BE2C (cell line): ENCODE measurements at places on chromosomes 13 and 19.

DNA sequence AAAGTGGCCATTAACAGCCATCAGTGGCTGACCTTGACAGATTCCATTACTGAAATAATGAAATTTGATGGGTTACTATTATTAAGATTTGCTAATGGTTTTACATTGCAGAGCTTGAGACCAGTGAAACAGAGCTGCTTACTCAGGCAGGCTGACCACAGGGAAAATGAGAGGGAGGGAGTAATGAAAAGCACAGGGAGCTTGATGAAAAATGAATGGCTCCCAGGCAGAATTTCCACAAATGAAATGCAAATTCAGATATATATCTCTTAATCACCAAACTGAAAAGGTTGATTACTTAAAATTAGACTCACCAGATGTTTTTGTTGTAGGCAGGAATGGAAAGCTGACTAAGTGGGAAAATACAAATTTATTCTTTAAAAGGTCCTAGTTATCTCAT, 36.1 kb downstream of the HTR2A start:
- peak; percentile 16 for DNase-seq

- DNase-seq: no peak
These were observed 306 bp downstream of the SUGT1 start for GRCh38 chr13:52652980-52653303.

GRCh38 chr13:94053986-94054593, 425.4 kb downstream of the DCT start:
- peak; percentile 45 for DNase-seq

DNA sequence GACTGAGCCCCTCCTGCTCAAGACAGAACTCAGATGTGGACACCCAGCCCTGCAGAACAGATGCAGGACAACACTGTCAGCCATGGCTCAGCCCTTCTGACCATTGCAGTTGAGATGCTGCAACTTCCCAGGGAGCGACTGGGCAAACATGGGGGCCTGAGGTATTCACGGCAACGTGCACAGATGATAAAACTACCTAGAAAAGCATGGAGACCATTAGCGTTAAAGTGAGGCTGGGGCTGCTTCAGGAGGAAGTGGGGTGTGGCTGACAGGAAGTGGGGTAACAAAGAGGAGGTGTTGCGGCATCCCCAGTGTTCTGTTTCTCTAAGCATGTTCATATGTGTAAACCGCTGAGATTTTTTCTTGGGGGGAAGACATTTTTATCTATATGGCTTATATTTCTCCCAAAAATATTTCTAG, 1.3 kb upstream of the SIGLEC9 start:
- DNase-seq: no peak

- DNase-seq: no peak
These were observed 10.9 kb upstream of the MEIS3 start for GRCh38 chr19:47430041-47430802.

GRCh38 chr13:19632915-19633478, 462 bp upstream of the MPHOSPH8 start:
- DNase-seq: no peak

- DNase-seq: no peak
These were observed 110.9 kb downstream of the SACS start for GRCh38 chr13:23322353-23323336.

DNA sequence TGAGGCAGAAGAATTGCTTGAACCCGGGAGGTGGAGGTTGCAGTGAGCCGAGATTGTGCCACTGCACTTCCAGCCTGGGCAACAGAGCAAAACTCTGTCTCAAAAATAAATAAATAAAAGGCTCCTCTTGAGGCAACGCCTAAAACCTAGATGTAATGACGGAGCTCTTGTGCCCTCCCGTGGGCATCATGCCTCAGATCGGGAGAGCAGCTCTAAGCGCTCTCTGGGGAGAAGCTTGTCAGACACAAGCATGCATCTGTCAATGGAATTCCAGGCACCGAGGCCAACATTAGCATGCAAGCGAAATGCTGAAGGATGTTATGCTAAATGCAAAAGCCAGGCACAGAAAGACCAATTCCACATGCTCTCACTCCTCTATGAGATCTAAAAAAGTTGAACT, 45.6 kb upstream of the MRI1 start:
- peak; percentile 48 for DNase-seq

DNA sequence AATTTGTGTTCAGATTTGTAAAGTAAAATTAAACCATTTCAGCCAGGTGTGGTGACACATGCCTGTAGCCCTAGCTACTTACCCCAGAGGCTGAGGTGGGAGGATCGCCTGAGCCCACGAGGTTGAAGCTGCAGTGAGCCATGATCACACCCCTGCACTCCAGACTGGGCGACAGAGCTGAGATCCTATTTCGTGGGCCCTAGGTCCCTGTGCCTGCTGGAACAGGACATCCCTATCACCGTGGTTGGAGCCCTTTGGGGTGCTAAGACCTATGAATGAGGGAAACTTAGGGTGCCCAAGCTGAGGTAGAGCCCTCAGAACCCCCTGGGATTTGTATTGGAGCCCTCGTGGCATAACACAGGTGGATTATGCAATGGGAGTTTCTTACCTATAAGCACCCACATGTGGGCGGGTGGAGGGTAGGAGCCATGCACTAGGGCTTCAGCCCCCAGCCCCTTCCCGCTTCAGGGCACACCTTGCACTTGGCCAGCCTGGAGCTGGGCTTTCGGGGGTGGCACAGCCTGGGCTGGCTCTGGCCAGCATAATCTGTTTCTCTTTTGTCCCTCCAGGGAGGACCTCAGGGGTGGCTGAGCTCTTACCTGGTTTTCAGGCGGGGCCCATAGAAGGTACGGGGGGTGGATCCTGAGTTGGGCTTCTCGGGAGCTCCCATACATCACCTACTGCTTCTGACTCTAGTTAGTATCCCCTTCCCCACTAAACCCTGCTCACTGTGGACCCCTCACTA, 7.2 kb upstream of the USF2 start:
- DNase-seq: no peak

DNA sequence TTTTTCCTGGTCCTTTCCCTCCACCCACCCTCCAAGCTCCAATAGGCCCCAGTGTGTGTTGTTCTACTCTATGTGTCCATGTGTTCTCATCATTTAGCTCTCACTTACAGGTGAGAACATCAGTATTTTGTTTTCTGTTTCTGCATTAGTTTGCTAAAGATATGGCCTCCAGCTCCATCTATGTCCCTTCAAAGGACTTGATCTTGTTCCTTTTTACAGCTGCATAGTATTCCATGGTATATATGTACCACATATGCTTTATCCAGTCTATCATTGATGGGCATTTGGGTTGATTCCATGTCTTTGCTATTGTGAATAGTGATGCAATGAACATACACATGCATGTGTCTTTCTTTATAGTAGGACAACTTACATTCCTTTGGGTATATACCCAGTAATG, 47.1 kb upstream of the ZNF30 start:
- no peak for DNase-seq

GRCh38 chr19:55146078-55146704, 2.8 kb downstream of the TNNT1 start:
- no peak for DNase-seq

DNA sequence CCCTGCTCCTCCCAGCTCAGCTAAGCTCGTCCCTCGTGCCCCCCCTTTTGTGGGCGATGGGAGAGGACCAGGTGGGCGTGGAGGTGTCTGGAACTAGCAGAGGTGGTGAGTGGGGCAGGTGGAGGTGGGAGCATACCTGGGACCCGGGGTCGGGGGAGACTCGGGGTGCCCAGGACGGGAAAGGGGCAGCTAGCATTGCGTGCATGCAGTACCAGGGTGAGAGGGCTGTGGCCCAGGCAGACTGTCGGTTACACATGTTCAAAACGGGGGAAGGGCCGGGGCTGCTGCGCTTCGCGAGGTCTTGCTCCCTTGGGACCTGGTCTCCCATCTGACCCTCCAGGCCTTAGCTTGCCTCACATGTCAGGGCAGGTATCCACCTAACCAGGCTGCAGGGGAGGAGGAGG, 9.1 kb downstream of the TLE5 start:
- DNase-seq: no peak

- DNase-seq: peak; percentile 76
These were observed 727 bp downstream of the CERS1 start for GRCh38 chr19:18895038-18895823.

DNA sequence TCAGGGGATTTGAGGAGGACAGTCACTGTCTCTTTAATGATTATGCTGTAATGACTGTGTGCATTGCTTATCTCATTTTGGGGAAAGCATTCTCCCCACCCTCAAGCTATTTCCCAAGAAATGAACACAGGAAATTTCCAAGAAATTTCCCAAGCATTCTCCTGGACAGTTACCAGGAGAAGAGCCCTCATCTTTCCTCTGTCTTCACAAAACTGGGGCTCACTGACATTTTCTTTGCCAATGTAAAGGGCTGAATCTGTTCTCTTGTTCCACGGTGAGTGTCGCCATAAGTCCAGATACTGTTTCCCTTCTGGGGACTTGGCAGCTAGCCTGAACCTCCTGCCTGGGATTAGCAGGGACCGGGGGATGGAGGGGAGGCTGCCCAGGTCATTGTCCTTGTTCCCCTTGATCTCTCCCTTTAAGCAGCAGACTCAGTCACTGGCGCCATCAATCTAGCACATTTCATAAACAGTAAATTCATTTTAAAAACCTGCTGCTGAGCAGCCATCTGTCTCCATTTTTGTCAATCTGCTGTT, 172.8 kb downstream of the DNAJC15 start:
- peak; percentile 74 for DNase-seq

DNA sequence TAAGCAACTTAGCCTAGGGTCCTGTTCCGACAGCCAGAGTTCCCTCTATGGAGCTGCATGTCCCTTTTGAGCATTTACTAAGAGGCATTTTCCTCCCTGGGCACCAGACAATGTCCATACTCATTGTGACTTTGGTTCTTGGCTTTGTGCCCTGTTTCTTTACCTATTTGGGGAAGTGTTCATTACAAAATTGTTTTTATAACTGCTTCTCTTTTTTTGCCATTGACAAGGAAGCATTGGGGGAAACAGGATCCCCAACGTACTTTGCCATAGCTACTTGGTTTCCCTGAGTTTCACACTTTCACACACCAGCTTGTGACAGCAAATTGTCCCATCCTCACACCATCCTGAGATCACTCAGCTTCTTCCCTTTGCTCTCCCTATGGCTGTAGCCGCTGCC, 81.1 kb upstream of the SIAH3 start:
- no peak for DNase-seq

DNA sequence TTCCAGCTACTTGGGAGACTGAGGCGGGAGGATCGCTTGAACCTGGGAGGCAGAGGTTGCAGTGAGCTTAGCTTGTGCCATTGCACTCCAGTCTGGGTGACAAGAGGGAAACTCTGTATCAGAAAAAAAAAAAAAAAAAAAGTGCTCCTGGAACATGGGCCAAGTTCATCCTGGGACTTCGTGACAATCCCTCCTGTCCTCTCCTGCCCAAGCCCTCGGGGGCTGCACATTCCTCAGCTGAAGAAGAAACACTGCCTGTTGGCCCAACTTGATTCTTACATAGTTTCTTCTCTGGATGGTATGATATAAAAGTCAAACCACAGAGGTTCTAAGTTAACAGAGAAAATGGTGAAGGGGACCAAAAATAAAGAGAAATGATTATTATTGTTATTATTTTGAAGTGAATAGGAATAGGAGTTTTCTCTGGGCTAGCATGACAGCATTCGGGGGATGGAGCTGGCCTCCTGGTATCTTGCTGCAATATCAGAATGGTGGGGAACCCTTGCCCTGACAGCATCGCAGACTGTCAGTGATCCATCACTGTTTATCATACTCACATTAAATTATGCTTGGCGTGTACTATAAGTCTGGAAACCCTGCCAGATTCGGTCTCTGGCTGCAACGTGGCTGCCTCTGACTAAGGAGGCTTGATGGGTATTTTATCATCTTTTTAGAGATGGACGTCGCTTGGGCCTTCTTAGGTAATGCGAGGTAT, 113.7 kb upstream of the OXGR1 start:
- peak; percentile 74 for DNase-seq

- no peak for DNase-seq
These were observed 6.1 kb upstream of the CYSLTR2 start for GRCh38 chr13:48647625-48648024.

- DNase-seq: no peak
These were observed 74.3 kb downstream of the CRYL1 start for GRCh38 chr13:20451397-20451796.

DNA sequence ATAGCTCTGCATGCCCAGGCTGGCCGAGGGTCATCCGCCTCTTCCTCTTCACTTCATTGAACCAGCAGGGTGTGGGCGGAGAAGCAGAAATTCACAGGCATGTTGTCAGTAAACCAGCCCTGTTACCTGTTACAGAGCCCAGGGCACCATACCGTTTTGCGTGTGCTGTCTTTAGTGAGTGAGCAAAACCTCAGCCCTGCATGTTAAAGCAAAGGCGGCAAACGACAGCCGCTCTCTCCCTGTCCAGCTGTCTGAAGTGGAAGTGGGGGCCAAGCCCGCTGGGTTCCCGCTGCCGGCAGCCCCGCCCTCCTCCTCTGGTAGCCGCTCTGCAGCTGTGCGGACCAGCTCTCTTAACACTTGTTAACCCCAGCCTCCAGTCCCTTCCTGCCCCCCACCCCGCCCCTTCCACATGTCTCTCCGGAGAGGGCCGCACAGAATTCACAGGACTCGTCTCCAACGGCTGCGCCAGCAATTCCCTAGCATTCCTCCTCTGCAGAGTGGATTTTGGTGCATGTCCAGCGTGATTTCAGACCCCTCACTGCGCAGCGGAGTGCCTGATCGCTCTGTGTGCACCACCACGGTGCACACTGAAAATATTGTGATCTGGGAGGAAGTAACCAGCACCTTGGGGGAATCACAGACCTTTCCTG, 12.7 kb downstream of the KLHL26 start:
- peak; percentile 51 for DNase-seq

GRCh38 chr13:24225930-24226329, 65.4 kb downstream of the SPATA13 start:
- DNase-seq: no peak

GRCh38 chr19:16714702-16715287, 4.9 kb upstream of the NWD1 start:
- peak; percentile 45 for DNase-seq

DNA sequence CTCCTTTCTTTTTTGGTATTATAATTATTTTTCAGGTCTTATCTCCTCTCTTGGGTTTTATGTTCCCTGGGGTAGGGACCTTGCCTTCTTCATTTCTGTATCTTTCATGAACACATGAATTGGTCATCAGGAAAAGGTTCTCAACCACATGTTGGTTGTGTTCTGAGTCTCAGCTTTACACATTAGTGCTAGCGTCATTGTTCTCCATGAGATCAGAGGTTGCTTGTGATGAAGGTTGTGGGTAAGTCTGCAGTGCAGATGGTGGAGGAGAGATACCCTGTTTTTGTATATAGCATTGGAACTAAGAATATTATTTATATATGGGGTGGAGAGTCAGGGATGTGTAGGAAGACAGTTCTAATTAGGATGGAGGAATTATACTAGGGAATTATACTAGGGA, 24.5 kb upstream of the CEACAM8 start:
- DNase-seq: no peak

DNA sequence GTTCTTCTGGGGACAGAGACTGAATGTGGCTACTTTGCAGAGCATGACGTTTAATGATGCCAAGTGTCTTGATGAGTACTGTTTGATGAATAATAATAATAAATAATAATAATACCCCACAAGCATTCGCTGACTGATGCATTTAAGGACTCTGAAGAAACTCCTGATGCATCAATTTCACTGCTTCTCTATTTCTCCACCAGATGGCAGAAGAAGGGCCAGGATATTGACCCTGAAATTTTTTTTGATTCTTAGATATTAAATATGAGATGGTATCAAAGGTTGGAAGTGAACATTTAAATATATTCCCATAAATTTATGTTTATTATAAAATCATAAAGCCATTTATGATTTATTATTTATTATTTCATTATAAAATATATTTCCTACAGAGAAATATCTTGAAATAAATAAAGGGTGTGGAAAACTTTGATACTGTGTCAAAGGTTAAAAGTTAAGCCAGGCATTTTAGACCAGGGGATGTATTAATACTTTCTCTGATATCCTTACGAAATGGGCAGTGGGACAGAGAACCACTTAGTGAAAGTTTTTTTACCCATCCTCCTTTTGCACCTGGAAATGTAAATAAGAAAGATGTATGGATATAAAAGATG, 170.9 kb downstream of the LACC1 start:
- no peak for DNase-seq
